Heart right ventricle (tissue), 16 donors: ENCODE measurements at places on chromosomes 4 and X. TPM values are rescaled to one million over a fixed set of nuclear protein-coding genes. Genes with fewer than 3 reads are reported as not detected.

DNA sequence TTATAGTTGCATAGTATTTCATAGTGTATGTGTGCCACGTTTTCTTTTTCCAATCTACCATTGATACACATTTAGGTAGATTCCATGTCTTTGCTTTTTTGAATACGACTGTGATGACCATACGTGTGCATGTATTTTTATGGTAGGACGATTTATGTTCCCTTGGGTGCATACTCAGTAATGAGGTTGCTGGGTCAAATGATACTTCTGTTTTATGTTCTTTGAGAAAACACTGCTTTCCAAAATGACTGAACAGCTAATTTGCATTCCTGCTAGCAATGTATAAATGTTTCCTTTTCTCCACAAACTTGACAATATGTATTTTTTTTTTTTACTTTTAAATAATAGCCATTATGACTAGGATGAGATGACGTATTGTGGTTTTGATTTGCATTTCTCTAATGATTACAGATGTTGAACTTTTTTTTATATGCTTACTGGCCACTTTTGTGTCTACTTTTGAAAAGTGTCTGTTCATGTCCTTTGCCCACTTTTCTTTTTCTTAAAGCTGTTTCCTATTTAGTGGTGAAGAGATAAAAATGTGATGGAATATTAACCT is 969.5 kb upstream of the NDST4 start:
- H3K27me3 ChIP-seq, result no peaks in the 10 kb centered on the region
- H3K4me3 ChIP-seq, result no peak overlapping the region
- H3K27ac ChIP-seq, result no peak overlapping the region
- DNase-seq, result no peak
- H3K36me3 ChIP-seq, result no peaks in the 10 kb centered on the region
- H3K4me1 ChIP-seq, result no peaks in the 10 kb centered on the region

- DNase-seq, result no peak
- H3K4me1 ChIP-seq, result no peaks in the 10 kb centered on the region
- no peak overlapping the region for H3K4me3 ChIP-seq
- no peaks in the 10 kb centered on the region for H3K27me3 ChIP-seq
- no peak overlapping the region for H3K27ac ChIP-seq
Measured at GRCh38 chrX:22087011-22087557, 55.0 kb downstream of the PHEX start.

- no peaks in the 10 kb centered on the region for H3K27me3 ChIP-seq
- no peak for DNase-seq
- H3K27ac ChIP-seq, result no peak overlapping the region
- H3K36me3 ChIP-seq, result no peaks in the 10 kb centered on the region
- H3K4me1 ChIP-seq, result no peaks in the 10 kb centered on the region
Measured at GRCh38 chr4:135256111-135256510, 1054.5 kb upstream of the PABPC4L start.

DNA sequence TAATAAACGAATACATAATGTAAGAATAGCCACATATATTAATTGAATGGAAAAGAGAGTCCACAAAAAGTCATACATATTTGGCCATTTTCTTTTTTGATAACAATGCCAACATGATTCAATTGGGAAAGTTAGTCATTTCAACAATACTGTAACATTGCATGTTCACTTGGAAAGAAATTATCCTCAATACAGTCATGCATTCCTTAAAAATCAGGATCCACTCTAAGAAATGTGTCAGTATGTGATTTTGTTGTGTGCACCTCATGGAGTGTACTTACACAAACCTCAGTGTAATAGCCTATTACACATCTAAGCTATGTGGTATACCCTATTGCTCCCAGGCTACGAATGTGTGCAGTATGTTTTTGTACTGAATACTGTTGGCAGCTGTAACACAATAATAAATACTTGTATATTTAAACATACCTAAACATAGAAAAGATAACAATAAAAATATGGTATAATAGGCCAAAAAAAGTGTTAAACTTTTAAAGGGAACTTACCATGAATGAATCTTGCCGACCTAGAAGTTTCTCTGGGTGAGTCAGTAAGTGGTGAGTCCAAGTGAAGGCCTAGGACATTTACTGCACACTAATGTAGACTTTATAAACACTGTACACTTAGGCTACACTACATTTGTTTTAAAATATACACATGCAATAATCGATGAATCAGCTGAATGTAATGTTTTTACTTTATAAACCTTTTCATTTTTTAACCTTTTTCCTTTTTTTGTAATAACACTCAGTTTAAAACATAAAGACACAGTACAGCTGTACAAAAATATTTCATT is 806.8 kb downstream of the PCDH18 start:
- no peaks in the 10 kb centered on the region for H3K36me3 ChIP-seq
- no peak overlapping the region for H3K27ac ChIP-seq
- no peak for DNase-seq
- no peaks in the 10 kb centered on the region for H3K4me1 ChIP-seq

Gene PTPN13
- total RNA-seq, result 3.1 TPM

Gene RFC1
- total RNA-seq, result 21.4 TPM

GRCh38 chr4:99047710-99048109 is 40.9 kb downstream of the ADH5 start:
- no peaks in the 10 kb centered on the region for H3K27me3 ChIP-seq
- no peak overlapping the region for H3K4me3 ChIP-seq
- H3K36me3 ChIP-seq, result peaks cover 75% of the 10 kb centered on the region
- H3K27ac ChIP-seq, result no peak overlapping the region

GRCh38 chrX:134679644-134680043 is 21.4 kb upstream of the PLAC1 start:
- H3K4me1 ChIP-seq, result no peaks in the 10 kb centered on the region
- DNase-seq, result no peak
- H3K27ac ChIP-seq, result no peak overlapping the region

Gene PPEF1
- total RNA-seq, result not detected

DNA sequence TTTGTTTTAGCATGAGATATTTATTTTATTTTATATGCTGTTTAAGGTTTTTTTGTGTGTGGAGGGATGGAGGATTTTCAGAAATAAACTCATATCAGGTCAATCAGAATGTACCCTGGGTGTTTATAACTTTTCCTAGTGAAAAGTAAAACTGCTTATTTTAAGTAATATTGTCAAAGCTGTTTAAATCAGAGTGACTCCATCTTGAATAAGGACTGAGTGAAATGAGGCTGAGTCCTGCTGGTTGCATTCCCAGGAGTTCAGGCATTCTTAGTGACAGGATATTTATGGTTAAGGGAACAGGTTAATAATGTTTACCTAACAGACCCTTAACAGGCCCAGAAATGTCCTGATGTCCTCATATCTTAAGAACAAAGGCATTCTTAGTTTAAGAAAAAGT is 1160.9 kb upstream of the PCDH7 start:
- H3K4me1 ChIP-seq, result no peaks in the 10 kb centered on the region
- no peaks in the 10 kb centered on the region for H3K36me3 ChIP-seq
- no peak overlapping the region for H3K27ac ChIP-seq
- H3K4me3 ChIP-seq, result no peak overlapping the region
- DNase-seq, result no peak

Gene CTAG1A
- total RNA-seq, result not detected

Gene BMP3
- not detected for total RNA-seq

DNA sequence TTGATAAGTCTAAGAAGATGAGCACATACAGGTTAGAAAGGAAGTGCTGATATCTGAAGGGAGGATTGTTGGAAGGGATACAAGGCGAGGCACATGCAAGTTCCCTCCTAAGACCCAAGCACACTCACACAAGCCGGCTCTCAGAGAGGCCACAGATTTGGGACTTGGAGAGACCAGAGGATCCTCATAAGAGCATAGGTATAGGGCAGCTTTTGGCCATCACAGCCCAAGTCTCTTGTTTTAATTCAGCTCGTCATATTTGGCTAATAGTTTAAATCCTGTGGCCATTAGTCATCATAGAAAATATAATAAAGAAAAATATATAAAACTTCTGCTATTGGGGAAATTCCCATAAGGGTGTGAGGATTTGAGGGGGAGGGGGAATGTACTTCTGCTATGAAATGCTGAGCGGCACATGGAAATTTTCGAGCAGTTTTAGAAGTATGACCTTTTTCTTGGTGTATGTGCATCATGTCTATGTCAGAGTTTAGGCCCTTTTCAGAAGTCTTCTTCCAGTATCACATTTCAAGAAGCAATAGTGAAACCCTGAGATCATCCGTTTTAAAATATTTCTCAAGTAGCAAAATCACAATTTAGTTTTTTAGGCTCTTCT is 97.7 kb downstream of the NFKB1 start:
- no peak overlapping the region for H3K4me3 ChIP-seq
- H3K27ac ChIP-seq, result peak overlapping the region; percentile 11
- H3K27me3 ChIP-seq, result no peaks in the 10 kb centered on the region
- H3K4me1 ChIP-seq, result peaks cover 5% of the 10 kb centered on the region
- no peak for DNase-seq
